Fibroblast of upper back skin (primary cell): ENCODE measurements at places on chromosomes 7 and 10.

- DNase-seq, result no peak
These were observed 1.0 kb downstream of the GRM8 start for GRCh38 chr7:127251465-127252376.

DNA sequence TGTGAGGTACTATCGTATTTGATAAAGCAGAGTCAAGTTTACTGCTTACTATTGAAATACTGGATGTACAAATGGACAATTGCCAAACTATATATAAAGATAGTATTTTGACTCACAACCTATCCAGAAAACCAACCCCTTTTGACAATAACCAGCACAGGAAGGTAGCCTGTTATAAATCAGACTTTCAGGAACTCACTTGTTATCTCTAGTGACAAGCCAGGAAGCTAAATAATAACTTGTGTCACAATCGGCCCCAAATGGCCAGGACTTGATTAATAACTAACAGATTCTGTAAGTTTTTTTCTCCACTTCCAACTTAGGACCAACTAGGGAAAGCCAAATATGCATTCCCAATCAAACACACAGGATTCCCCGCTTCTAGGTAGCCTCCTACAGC lies 38.8 kb upstream of the SLC35G1 start:
- DNase-seq, result no peak

GRCh38 chr10:97539523-97540200 lies 32.9 kb upstream of the ANKRD2 start:
- DNase-seq, result peak; percentile 88

- DNase-seq, result no peak
These were observed 8.6 kb downstream of the POLD2 start for GRCh38 chr7:44114586-44115310.

DNA sequence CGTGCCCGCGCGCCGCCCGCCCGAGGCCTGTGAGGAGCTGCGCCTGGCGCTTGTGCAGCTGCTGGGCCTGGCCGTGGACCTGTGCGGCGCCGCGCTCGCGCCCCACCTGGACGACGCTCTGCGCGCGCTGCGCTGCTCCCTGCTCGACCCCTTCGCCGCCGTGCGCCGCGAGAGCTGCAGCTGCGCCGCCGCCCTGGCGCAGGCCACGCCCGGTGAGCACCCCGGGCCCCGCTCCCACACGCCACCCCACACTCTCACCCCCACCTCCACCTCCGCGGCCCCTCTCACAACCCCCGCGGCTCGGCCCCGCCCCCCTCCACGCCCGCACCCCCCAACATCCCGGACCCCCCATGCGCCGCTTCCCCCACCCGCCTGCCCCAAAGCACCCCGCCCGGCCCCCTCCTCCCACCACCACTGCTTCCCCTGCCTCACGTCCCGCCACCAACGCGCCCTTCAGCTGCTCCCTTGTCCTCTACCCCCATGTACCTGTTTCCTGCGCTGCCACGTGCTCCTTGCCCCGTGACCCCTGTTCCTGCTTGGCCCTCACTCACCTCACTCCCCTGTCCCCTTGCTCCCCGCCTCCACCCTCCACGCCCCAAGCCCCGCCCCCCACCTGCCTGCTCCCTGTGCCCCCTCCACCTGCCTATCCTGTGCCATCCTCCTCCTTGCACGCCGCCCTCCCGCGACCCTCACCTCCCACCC lies at the start of gene PRKAR1B:
Gene PRKAR1B (minus strand): TSS at position 178 of the 702 bp plus-strand sequence. CDS start 15,776 bp downstream, outside the sequence.
- no peak for DNase-seq

DNA sequence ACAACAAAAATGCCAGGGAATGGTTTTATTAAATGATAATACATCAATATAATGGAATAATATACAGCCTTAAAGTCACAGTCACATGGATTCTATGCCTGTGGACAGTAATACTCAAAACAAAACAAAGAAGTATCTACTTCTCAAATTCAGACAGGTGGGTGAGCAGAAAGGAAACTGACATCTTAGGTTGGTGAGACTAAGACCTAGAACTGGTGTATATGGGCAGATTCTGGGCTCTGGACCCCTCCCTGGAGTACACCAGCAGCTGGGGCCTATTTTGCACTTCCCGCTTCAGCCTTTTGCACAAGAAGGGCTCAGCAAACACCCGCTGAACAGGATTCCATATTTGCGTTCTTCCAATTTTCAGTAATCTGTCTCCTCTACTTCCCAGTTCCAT lies 5.4 kb upstream of the FIS1 start:
- no peak for DNase-seq

- no peak for DNase-seq
These were observed 67.9 kb downstream of the ZNF680 start for GRCh38 chr7:64494912-64495461.
